ENCODE measurements at places on chromosomes 1 and 21. TPM values are rescaled to one million over a fixed set of nuclear protein-coding genes. Genes with fewer than 3 reads are reported as not detected.

Gene PCSK9
- 2.7 TPM for total RNA-seq

Gene PDE9A
- total RNA-seq = 1.2 TPM

Gene ADAMTSL4
- total RNA-seq = 6.9 TPM

Gene HTR1D
- total RNA-seq = 11.4 TPM

Gene CCDC181
- 0.11 TPM for total RNA-seq

Gene SPATA6
- 2.2 TPM for total RNA-seq

Gene EXTL1
- total RNA-seq = not detected

Gene ACTL8
- total RNA-seq = 1.7 TPM

Gene CA14
- total RNA-seq = not detected

Gene MOV10
- 19.9 TPM for total RNA-seq

Gene DCST1
- total RNA-seq = 0.05 TPM

Gene OPRD1
- total RNA-seq = 0.07 TPM

Gene ATG4C
- total RNA-seq = 3.9 TPM

Gene DNAJB4
- 36.7 TPM for total RNA-seq

Gene UBE2G2
- total RNA-seq = 34.3 TPM

Gene C4BPA
- 0.50 TPM for total RNA-seq

Gene UBE2U
- total RNA-seq = not detected

Gene LGR6
- 0.92 TPM for total RNA-seq

Gene PPIAL4G
- total RNA-seq = not detected

Gene CFHR4
- total RNA-seq = not detected

Gene LCE4A
- not detected for total RNA-seq

Gene OR2T2
- total RNA-seq = not detected

Gene SPAG17
- not detected for total RNA-seq
